ENCODE measurements at places on chromosomes 1 and 21. TPM values are rescaled to one million over a fixed set of nuclear protein-coding genes. Genes with fewer than 3 reads are reported as not detected.

Gene KLHDC9
- 1.0 TPM for total RNA-seq

Gene WDR64
- total RNA-seq, result 0.04 TPM

Gene PEF1
- 34.2 TPM for total RNA-seq

Gene FLVCR1
- total RNA-seq, result 8.4 TPM

Gene FYB2
- total RNA-seq, result not detected

Gene F13B
- total RNA-seq, result not detected

Gene CD101
- 3.5 TPM for total RNA-seq

Gene KLHL20
- total RNA-seq, result 21.2 TPM

Gene ZNF678
- 17.3 TPM for total RNA-seq
